Immature natural killer cell (primary cell): ENCODE measurements at places on chromosomes 3 and 15. TPM values are rescaled to one million over a fixed set of nuclear protein-coding genes. Genes with fewer than 3 reads are reported as not detected.

- peaks cover 2% of the 10 kb centered on the region for H3K27me3 ChIP-seq
- no peak for DNase-seq
These were observed 7.4 kb downstream of the ZNF197 start for GRCh38 chr3:44632193-44632592.

- no peak for DNase-seq
- no peak overlapping the region for H3K4me3 ChIP-seq
- H3K4me1 ChIP-seq: peaks cover 7% of the 10 kb centered on the region
- no peaks in the 10 kb centered on the region for H3K36me3 ChIP-seq
- H3K27me3 ChIP-seq: no peaks in the 10 kb centered on the region
These were observed 158.4 kb downstream of the TBC1D5 start for GRCh38 chr3:17584066-17584465.

DNA sequence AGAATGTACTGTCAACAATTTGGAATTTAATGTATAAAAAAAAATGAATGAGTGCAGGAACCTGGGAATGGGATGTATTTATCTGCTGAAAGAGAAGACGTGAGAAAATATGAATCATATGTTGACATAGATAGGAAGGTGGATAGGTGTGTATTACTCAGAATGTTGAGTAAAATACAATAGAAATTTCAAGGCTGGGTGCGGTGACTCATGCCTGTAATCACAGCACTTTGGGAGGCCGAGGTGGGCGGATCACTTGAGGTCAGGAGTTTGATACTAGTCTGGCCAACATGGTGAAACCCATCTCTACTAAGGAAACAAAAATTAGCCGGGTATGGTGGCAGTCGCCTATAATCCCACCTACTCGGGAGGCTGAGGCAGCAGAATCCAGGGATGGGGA is 202.8 kb downstream of the CADM2 start:
- DNase-seq: no peak
- no peak overlapping the region for H3K4me3 ChIP-seq
- H3K36me3 ChIP-seq: no peaks in the 10 kb centered on the region
- H3K27ac ChIP-seq: no peak overlapping the region
- no peaks in the 10 kb centered on the region for H3K4me1 ChIP-seq

- no peaks in the 10 kb centered on the region for H3K36me3 ChIP-seq
- H3K27ac ChIP-seq: no peak overlapping the region
- H3K4me3 ChIP-seq: no peak overlapping the region
- H3K27me3 ChIP-seq: peaks cover 2% of the 10 kb centered on the region
These were observed 26.4 kb upstream of the KLF13 start for GRCh38 chr15:31300208-31300661.

DNA sequence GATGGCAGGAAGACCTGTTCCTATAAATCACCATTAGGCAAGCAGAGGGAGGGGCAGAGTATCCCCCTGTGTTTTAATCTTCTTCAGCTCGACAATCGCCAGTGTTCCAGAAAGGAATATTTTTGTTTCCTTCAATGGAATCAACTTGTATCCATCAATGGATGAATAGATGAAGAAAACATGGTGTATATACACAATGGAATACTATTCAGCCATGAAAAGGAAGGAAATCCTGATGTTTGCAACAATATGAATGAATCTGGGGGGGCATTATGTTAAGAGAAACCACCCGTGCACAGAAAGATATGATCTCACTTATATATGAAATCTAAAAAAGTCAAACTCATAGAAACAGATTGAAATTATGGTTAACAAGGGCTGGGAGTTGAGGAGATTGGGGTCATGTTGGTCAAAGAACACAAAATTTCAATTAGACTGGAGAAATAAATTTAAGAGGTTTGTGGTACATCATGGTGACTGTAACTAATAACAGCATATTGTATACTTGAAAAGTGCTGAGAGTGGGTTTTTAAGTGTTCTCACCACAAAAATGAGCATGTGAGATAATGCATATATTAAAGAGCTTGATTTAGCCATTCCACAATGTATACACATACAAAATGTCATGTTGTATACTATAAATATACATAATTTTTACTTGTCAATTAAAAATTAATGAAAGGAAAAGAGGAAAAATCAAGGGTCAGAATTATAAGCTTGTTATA is 64.2 kb upstream of the ITGA11 start:
- H3K36me3 ChIP-seq: no peaks in the 10 kb centered on the region
- H3K4me1 ChIP-seq: no peaks in the 10 kb centered on the region
- H3K4me3 ChIP-seq: no peak overlapping the region
- DNase-seq: no peak

GRCh38 chr15:41024885-41025284 is 71.6 kb downstream of the CHAC1 start:
- H3K27me3 ChIP-seq: no peaks in the 10 kb centered on the region
- no peak overlapping the region for H3K27ac ChIP-seq
- H3K36me3 ChIP-seq: peaks cover 25% of the 10 kb centered on the region
- DNase-seq: no peak
- H3K4me3 ChIP-seq: no peak overlapping the region
- no peaks in the 10 kb centered on the region for H3K4me1 ChIP-seq

DNA sequence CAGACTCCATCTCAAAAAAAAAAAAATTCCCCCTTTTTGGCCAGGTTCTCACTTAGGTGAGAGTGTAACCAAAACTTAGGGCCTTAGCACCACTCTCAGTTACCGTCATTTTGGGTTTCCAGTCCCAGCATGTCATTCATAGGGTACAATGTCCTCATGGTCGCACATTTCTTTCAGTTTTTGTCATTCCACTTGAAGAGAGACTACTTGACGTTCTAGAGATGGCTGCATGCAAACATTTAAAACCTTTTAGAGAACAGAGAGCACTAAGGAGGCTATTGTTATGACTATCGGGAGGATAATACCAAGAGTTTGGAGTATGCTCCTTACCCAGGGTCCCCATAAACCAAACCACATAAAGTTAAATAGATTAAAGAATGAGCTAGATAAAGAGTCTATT is 37.9 kb upstream of the THUMPD3 start:
- no peaks in the 10 kb centered on the region for H3K4me1 ChIP-seq
- no peak overlapping the region for H3K27ac ChIP-seq
- DNase-seq: no peak
- H3K27me3 ChIP-seq: no peaks in the 10 kb centered on the region

GRCh38 chr3:31065765-31066164 is 171.3 kb upstream of the GADL1 start:
- no peak overlapping the region for H3K4me3 ChIP-seq
- no peak for DNase-seq
- no peaks in the 10 kb centered on the region for H3K27me3 ChIP-seq
- no peaks in the 10 kb centered on the region for H3K4me1 ChIP-seq
- peaks cover 3% of the 10 kb centered on the region for H3K36me3 ChIP-seq

- no peaks in the 10 kb centered on the region for H3K36me3 ChIP-seq
- DNase-seq: no peak
- no peak overlapping the region for H3K4me3 ChIP-seq
- H3K4me1 ChIP-seq: peaks cover 8% of the 10 kb centered on the region
- H3K27ac ChIP-seq: no peak overlapping the region
These were observed 13.1 kb upstream of the CYP11A1 start for GRCh38 chr15:74380361-74381189.

DNA sequence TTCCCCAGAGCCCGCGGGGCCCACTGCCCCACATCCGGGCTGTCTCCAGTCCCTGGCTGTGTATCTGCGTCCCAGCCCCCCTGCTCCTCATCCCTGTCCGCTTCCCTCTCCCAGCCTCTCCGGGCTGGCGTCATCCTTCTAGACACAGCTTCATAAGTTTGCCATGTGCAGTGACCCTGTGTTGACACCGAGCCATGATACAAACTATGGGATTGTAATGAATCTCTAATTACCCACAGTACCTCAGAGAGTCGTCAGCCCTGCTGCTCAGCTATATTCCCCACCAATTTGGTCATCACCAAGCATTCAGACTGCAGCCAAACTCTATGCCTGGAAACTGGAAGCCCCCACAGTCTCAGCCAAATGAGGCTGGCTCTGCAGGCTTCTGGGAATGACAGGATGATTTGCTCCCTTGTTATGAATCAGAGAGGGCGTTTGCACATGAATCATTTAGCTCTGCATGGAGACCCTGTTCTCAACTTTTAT is 466.1 kb upstream of the ATP11B start:
- H3K27ac ChIP-seq: no peak overlapping the region
- no peak overlapping the region for H3K4me3 ChIP-seq
- H3K4me1 ChIP-seq: no peaks in the 10 kb centered on the region
- H3K36me3 ChIP-seq: no peaks in the 10 kb centered on the region

GRCh38 chr3:128287216-128287615 is 133.9 kb downstream of the EEFSEC start:
- H3K36me3 ChIP-seq: peaks cover 34% of the 10 kb centered on the region
- no peak overlapping the region for H3K4me3 ChIP-seq
- H3K4me1 ChIP-seq: no peaks in the 10 kb centered on the region
- DNase-seq: no peak

DNA sequence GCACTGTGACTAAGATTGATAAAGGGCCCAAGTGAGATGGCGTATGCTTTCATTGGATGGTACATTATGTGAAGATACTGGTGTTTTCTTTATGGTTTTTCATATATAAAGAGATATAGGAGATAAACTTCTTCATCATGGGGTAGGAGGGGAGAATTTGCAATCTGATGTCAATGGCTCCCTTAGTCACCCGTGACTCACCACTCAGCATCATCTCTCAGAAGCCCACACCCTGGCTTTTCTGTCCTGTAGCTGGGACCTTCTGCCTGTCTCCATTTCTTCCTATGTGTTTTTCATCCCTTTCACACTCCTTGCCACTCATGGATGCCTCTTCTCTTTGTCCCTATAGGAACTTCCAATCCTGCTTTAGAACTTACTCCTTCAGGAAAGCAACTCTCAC is 114.3 kb upstream of the SEMA6D start:
- H3K4me1 ChIP-seq: no peaks in the 10 kb centered on the region
- no peak overlapping the region for H3K27ac ChIP-seq
- no peak for DNase-seq
- no peaks in the 10 kb centered on the region for H3K27me3 ChIP-seq
- H3K4me3 ChIP-seq: no peak overlapping the region

GRCh38 chr3:141218926-141219325 is 12.7 kb upstream of the PXYLP1 start:
- peaks cover 3% of the 10 kb centered on the region for H3K36me3 ChIP-seq
- no peaks in the 10 kb centered on the region for H3K4me1 ChIP-seq
- H3K27ac ChIP-seq: no peak overlapping the region
- DNase-seq: no peak
- H3K27me3 ChIP-seq: peaks cover 9% of the 10 kb centered on the region

DNA sequence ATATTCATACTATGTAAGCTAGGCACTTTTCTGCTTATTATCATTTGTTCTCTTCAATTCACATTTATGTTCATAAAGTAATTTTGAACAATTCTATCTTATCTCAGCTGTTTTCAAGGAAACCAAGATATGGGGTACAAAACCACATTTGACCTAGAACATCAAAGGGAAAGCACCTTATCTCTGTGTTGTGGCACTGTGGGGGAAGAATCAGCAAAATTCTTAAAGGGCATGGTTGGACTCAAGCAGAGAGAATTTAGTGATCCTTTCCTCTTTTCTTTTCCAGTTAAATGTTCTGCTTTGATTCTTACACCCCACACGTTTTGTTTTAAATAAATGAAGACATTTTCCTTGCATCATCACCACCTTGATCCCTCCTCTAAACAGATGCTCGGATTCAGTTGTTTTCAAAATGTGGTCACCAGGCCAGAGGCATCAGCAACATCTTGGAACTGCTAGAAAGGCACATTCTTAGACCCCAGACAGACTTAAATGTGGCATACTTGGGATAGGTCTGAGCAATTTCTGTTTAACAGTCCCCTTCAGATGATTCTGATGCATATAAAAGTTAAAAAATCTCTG is 128.4 kb upstream of the TP63 start:
- H3K4me3 ChIP-seq: no peak overlapping the region
- no peaks in the 10 kb centered on the region for H3K27me3 ChIP-seq
- H3K4me1 ChIP-seq: no peaks in the 10 kb centered on the region
- DNase-seq: no peak
- H3K27ac ChIP-seq: no peak overlapping the region

DNA sequence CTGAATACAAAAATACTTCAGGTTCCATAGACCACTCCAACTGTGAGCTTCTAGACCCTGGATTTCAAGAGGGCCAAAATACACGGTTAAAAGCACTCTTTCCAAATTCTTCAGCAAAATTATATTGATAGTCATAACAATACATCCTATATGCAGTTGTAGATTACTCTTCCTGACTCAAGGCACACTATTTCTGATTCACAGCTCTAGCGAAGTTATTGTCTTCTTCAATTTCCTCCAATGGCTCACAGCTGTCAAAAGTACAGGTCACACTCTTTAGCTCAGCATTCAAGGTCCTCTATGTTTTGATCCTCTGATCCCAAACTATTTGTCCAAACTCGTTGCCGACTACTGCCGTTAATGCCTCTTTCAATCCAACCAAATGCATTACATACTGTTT is 13.5 kb upstream of the CCDC80 start:
- H3K27me3 ChIP-seq: peaks cover 4% of the 10 kb centered on the region
- DNase-seq: no peak
- H3K4me1 ChIP-seq: peaks cover 5% of the 10 kb centered on the region
- peak overlapping the region; percentile 26 for H3K27ac ChIP-seq
- H3K36me3 ChIP-seq: peaks cover 8% of the 10 kb centered on the region

- no peak overlapping the region for H3K4me3 ChIP-seq
- H3K4me1 ChIP-seq: no peaks in the 10 kb centered on the region
These were observed 29.0 kb upstream of the ZMAT3 start for GRCh38 chr3:179100652-179101051.

GRCh38 chr3:182713743-182714517 is 79.4 kb upstream of the ATP11B start:
- no peak overlapping the region for H3K4me3 ChIP-seq
- peak; percentile 15 for DNase-seq
- H3K36me3 ChIP-seq: no peaks in the 10 kb centered on the region
- H3K27me3 ChIP-seq: peaks cover 4% of the 10 kb centered on the region

The TM4SF4 gene
- not detected for polyA plus RNA-seq

The UBAP1L gene
- polyA plus RNA-seq: 0.53 TPM

The NKIRAS1 gene
- polyA plus RNA-seq: 2.1 TPM

The ZNF717 gene
- 4.7 TPM for polyA plus RNA-seq

The CAMKV gene
- not detected for polyA plus RNA-seq

The FOXL2 gene
- polyA plus RNA-seq: not detected

The PRR23A gene
- polyA plus RNA-seq: not detected
